ENCODE measurements at places on chromosomes 11 and 22.

DNA sequence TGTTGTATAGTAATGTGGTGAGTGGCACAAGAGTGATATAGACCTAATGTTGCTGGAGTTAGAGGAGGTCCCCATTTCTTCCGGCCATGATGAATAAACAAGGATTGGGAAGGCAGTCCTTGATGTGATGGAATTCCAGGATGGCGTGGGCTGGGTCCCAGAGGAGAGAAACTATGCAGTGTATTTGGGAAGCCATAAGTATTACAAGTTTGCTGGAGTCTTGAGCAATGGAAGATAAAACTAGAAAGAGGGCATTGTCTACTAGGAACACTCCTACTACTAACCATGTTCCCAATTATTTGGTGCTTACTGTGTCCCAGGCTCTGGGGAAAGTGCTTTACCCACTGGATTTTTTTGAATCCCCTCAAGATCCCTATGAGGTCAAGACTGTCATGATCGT is 20.0 kb downstream of the LDLRAD3 start:
- no peak for DNase-seq

DNA sequence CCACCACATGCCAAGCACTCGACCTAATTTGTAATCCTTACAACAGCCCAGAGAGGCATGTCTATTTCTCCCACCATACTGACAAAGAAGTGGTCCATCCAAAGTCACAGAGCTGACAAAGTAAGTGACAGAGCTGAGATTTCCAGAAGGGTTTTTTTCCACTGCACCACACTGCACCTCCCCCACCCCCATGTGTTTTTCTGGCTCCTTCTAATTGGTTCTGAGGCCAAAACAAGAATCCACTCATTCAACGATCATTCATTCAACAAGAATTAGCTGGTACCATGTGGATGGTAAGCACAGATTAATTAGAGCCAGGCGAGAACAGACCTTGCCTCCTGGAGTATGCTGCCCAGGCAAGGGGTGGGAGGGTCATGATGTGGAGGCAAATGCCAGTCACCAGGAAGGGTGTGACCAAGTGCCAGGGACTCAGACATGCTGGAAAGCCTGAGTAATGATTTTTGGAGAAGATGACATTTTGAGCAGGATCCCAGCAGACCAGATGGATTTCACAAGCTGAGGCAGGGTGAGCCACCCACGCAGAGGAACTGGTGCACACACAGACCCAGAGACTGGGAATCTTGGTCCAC is 14.9 kb upstream of the PRG2 start:
- no peak for DNase-seq

DNA sequence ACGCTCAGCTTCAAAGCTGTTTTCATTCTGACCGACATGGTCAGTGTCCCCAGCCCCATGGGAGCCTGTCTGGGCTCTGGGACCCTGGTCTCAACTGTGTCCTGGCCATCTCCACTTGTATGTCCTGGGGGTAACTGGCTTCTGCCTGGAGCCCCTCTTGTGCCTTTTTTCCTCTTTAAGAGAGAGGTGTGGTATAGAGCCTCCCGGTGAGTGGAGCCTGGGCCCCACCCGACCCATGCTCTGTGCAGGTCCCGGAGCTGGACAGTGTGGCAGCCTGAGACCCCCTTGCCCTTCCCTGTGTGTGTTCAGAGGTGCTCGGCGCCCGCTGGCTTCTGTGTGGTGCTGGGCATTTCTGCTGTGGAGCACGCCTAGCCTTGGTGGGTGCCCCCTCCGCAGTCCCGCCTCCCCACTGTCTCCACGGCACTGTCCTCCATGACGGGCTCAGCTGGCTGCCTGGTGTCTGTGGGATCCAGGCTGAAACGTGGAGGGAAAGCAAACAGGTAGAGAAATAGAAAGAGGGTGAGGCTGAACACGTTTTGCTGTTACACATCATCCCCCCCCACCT is 74.9 kb downstream of the PARVB start:
- no peak for DNase-seq

- DNase-seq, result no peak
These were observed 171.4 kb upstream of the FAT3 start for GRCh38 chr11:92053216-92053615.

DNA sequence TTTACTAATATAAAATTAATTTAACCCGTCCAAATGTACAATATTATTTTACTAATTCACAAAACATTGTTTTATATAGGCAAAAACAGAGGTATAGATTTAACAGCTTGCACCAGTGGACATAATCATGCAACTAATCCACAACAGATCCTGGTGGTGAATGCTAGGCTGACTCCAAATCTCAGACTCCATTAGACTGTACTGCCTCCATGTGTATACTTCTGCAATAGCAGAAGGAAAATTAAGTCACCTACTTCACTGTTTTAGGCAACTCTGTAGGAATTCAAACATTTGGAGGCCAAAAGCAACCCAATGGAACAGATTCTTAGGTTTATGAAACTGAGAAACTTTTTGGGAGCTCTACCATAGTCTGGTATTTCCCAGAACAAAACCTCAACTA is 30.0 kb upstream of the RAB39A start:
- no peak for DNase-seq

DNA sequence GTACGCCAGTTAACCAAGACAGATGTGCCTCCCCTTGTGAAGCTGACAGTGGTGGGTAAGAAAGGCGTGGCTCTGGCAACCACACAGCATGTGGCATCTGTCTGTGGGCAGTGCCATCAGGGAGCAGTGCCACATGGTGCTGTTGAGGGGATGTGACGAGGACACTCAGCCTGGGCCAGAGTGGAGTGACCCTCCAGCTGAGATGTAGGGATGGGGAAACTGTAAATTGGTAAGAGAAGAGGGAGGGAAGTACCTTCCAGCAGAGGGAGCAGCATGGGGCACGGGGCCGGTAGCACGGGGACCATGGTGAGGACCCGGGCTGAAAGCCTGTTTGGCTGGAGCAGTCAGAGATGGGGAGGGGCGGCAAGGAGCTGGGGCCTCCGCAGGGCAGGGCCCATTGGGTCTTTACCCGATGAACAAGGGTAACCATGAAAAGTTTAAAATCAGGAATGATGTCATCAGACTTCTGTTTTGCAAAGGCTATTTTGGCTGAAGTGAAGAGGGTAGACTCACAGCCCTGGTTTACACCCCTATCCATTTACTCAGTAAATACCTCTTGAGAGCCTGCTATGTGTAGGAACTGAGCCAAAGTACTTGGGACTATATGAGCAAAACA is 10.4 kb downstream of the TMPRSS6 start:
- DNase-seq, result no peak

- no peak for DNase-seq
These were observed 38.2 kb downstream of the ADAMTS8 start for GRCh38 chr11:130390071-130390758.

DNA sequence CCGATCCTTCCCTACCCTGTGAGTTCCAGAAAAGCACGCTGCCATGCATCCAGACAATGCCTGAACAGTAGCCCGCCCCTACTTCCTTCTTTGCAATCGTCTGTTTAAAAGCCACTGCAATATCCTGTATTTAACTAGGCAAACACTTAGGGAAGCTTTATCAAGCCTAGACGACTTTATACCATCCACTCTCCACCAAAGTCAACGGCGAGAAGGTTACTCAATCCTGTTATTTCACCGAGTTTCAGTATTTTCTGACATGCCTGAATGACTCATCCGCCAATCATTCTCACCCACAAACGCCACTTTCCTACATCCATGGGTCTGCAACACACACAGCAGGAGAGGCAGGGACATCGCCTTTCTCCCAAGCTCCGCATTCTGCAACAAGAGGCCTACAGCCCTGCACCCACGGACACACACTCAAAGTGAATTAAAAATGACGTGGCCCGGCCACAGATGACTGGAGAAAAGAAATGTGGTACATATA is 9.3 kb downstream of the CELSR1 start:
- DNase-seq, result no peak

DNA sequence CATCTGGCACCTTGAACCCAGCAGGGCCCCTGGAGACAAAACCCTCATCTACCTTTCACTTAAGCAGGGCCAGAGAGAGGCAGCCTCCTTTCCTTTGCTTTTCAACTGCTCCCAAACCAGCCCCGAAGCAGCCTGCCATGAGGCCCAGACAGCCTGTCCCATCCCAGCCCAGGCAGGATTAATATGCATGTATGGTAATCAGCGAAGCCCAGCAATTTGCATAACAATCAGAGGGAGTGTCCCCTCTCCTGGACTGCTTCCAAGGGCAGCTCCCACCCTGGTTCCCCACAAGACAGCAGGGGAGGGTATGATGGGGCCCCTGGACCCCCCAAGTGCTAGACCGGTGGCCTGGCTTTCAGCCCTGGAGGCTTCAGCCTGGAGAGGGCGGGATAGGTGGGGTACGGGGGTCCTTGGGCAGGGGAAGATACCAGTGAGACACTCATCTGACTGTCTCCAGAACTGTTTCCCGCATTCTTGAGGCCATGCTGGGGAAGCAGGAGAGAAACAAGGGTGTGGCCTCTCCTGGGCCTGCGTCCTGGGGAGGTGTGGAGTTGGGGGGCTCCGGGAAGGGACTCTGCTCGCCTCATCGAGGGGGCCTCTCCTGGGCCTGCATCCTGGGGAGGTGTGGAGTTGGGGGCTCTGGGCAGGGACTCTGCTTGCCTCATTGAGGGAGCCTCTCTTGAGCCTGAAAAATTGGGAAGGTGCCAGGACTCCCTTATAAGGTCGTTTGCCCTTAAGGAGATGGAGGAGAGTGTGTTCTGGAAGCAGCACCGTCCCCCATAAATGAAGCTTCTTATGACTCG is 93.2 kb upstream of the PRR5 start:
- DNase-seq, result no peak

DNA sequence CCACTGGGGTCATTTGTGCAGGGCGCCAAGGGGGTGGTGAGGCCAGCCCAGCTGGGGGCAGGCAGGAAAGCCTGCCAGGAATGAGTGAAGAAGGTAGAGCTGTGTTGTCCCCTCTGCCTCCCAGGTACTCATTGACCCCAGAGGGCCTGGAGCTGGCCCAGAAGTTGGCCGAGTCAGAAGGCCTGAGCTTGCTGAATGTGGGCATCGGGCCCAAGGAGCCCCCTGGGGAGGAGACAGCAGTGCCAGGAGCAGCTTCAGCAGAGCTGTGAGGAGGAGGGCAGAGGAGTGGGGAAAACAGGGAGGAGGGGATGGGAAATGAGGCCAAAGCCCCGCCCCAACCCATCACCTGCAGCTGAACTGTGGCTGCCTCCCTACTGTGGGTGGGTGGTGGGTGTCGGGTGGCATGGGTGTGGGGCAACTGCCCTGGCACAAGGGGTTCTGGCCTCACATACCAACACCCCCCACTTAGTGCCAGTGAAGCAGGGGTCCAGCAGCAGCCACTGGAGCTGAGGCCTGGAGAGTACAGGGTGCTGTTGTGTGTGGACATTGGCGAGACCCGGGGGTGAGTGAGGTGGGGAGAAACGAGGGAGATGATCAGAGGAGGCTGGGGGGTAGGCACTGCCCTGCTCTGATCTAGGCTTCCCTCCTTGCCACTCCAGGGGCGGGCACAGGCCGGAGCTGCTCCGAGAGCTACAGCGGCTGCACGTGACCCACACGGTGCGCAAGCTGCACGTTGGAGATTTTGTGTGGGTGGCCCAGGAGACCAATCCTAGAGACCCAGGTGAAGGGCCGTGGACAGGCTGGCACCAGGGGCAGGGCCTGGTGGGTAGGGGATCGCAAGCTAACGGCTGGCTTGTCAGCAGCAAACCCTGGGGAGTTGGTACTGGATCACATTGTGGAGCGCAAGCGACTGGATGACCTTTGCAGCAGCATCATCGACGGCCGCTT is 3.0 kb downstream of the MUS81 start:
- DNase-seq, result no peak

- DNase-seq, result no peak
These were observed 7.6 kb downstream of the SCYL1 start for GRCh38 chr11:65532388-65533064.

- no peak for DNase-seq
These were observed 1.7 kb upstream of the TXNRD2 start for GRCh38 chr22:19943082-19944026.

- DNase-seq, result no peak
These were observed 23.9 kb upstream of the LYVE1 start for GRCh38 chr11:10592331-10592730.

DNA sequence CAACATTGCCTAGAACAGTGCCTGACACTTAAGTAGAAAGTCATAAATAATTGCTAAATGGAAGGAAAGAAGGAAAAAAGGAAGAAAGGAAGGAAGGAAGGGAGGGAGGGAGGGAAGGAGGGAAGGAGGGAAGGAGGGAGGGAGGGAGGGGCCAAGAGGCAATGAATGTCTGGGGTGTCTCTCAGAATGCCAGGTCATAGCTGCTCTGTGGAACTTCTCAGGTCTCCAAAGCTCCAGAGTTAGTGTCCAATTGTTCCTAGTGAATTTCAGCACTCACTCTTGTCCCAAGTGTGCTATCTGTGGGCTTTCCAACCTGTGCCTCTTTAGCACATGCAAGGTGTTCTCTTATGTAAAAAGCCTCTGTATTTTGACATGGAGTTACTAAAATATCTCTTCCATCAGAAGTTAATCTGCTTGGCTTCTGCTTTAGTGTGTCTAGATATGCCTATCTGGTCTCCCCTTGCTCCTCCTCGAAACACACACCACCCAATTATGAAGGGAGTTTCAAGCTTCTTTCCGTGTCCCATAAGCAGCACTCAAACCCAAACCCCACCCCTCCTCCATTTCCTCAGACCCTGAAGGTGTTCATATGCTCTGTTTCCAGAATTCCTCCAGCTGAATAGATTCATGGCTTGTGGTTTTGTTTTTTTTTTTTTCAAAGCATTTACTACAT is 56.5 kb downstream of the FAM76B start:
- DNase-seq, result no peak

DNA sequence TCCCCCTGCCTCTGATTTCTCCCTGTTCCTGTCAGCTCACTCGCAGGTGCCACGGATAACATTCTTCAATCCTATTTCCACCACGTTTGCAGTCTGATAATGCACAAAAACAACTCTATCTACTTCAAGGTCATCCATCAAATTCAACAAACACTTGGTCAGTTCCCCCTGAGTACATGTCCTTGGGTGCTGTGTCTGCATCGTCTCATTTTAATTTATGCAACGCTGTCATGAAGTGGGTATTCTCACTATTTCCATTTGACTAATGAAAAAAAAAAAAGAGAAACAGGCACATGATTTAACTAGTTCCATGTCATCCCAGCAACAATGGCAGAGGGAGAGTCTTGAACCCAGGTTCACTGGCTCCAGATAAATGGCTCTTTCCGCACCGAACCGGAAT is 262.6 kb downstream of the LARGE1 start:
- no peak for DNase-seq

DNA sequence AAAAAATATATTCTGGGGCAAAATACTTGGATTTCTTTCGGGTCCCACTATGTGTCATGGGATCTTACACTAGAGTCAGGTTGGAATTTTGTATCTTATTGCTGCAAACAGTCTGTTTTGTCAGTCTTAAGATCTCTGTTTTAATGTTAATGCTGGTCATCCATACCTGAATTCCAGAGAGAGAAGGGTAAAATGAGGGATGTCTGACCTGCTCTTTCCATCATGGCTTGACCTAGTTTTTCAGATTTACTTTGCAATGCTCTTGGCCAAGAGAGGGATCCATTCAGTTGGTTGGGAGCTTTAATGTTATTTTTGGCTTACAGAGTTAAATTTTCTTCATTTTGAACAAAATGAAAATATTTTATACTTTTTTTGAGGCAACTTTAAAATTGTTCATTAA is 117.2 kb downstream of the CASP12 start:
- DNase-seq, result no peak
